Germinal center (tissue), 1 donor: ENCODE measurements at places on chromosomes 2 and 18.

DNA sequence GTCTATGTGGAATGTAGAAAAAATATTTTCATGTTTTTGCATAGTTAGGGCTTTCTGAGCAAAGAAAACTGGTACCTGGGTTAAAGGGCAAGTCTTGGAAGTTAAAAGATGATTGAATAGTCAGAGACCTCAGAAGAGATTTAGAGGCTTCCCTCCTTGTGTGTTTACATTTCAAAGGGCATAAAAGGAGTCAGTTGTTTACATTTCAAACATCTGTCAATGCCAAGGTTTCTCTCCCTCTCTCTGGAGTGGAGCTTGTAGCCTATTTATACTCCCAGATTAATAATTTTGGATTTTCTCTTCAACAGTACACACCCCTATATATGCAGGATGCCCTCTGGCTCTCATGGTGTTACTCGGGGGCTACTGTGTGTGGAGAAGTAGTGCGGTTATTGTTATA lies 8.6 kb downstream of the M1AP start:
- no peak for DNase-seq

DNA sequence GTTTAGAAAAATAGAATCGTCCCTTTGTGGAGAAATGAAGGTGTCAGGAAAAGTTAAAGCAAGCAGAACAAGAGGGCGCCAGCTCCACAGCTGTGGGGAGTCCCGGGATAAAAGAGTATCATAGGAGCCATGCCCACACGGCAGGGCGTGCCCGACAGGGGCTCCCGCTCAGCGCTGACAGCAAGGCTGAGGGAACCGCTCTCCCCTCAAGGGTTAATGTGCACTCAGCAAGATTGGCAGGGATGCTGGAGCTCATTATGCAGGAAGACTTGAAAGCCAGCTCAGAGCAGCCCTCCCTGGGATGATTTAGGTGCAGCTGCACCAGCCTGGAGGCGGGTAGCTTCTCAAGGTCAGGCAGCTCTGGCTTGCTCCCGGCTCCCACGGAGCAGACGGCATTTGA lies 500.2 kb downstream of the EIPR1 start:
- no peak for DNase-seq

- DNase-seq: no peak
Observed at GRCh38 chr2:173296235-173296634, 58.4 kb upstream of the CDCA7 start.

DNA sequence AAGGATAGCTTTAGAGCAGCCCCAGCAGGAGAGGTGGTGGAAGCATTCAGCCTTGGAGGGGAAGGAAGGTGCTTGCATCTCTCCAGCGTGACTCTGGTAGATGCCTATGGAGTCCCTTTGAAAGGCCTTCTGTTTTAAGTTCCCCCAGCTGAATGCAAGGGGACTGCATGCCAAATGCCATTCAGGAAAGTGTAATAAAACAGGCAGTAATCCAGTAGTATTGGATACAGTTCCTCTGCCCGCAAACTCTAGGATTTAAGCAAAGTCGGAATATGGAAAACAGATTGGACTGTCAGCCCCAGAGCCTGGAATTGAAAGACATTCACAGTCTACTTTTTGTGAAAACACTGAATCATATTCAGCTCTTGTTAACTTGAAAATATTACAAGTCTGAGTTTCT lies 125.2 kb upstream of the GAREM1 start:
- DNase-seq: no peak

DNA sequence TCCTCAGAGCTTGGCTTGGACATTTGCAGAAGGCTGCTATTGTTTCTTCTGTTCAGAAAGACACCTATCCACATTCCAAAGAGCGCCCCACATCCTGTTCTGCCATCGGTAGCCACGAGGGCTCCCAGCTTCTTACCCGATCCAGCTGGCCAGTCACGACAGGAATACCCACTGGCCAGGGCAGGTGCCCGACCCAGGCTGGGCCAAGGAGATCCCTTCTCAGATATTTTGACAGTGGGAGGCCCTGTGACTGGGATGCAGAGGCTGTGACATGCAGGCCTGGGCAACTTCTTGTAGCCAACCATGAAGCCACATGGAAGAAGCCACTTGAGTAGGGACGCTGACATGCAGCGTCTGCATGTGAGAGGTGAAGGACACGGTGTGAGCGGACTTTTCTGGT lies 34.5 kb downstream of the KCNIP3 start:
- DNase-seq: no peak

- DNase-seq: no peak
Observed at GRCh38 chr2:118981632-118982031, 39.6 kb downstream of the MARCO start.

DNA sequence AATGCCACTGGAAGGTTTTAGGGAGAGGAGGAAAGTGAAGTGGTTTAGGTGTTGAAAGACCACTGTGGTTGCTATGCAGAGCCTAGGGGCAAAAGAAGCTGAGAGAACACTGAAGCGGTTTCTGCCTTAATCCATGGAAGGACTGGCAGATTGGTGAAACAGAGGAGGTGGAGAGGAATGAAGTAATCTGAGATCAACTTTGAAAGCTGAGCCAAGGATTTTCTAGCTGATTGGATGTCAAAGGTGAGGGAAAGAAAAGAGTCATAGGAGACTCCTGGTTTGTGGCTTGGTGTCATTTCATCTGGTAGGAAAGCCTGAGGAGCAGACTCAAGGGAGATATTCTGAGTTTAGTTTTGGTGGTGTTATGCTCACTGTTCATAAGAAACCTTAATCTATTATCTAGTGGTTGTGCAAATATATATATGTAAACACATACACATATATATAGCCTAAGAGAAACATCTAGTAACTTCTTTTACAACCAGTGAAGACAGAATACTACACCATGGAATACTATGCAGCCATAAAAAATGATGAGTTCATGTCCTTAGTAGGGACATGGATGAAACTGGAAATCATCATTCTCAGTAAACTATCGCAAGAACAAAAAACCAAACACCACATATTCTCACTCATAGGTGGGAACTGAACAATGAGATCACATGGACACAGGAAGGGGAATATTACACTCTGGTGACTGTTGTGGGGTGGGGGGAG lies 134.1 kb upstream of the CREB1 start:
- no peak for DNase-seq

GRCh38 chr2:68385220-68385906 lies 20.3 kb downstream of the PLEK start:
- DNase-seq: peak; percentile 79

DNA sequence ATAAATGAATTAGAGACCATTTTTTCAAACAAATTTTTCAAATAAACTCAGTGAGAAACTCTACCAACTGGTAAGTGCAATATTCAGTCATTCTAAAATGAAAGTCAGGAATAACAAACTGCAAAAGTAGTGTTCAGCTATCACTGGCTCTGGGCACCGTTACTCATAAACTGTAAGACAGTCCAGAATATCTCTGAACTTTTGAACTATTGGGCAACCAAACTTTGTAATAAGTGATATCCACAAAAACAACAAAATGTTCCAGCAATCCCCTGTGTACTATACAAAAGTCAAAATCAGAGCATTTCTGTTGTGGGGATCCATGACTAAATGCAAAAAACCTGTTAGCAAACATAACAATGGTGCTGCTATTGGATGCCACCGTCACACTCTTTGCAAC lies 56.3 kb downstream of the SLC25A12 start:
- DNase-seq: no peak

DNA sequence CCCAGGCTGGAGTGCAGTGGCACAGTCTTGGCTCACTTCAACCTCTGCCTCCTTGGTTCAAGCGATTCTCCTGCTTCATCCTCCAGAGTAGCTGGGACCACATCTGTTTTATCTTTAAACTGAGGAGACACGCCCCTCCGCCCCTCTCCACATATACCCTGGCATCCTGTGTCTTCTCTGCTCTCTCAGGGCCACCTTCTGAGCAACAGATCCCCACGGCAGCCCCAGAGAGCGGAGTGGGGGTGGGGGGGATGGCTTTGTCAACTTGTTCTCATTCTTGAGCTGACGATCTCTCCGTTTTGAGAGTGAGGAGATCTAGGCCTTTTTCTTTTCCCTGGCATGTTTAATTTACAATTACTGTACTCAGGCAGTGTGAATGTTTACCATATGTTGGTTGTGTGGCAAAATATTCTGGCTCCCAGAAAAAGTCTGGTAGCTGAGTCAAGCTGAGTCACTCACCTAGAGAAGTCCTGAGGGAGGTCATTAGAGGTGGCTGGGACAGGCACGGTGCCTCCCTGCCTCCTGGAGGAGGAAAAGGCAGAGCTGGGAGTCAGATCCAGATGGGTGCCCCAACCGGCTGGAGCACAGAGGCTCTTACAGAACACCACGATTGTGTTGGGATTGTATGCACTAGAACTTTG lies 19.5 kb upstream of the ID2 start:
- no peak for DNase-seq

DNA sequence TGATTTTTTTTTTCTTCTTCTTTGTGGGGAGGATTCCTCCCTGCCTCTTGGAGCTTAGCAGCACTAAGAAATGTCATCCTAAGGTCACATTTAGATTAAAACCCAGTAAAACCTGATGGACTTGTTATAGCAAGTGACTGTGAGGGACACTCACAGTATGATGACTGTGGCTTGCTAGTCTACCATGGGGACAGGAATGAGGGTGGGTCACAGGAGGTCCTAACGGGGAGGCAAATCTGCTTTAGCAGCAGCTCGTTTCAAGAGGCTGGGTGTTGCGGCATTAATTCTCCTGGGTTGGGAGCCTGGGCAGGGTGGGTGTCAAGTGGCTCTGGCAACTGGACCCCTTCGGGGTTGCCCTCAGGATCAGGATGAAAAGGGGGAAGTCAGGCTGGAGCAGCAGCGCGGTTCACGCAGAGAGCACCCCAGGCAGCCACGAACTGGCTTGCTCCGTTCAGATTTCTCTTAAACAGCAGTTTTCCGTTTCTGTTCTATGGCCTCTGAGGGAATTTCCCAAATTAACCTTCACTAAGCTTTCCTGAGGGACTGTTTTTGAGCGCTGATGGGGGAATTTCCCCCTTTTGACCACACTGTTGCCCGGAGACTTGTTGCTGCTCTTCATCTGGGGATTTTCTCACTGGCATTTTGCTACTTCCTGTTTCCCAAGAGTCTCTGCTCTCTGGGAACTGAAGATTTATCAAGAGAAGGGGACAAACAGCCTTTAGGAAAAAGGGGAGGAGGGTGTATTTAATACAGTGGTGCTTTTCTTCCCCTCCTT lies 59.8 kb upstream of the PELI1 start:
- peak; percentile 26 for DNase-seq

DNA sequence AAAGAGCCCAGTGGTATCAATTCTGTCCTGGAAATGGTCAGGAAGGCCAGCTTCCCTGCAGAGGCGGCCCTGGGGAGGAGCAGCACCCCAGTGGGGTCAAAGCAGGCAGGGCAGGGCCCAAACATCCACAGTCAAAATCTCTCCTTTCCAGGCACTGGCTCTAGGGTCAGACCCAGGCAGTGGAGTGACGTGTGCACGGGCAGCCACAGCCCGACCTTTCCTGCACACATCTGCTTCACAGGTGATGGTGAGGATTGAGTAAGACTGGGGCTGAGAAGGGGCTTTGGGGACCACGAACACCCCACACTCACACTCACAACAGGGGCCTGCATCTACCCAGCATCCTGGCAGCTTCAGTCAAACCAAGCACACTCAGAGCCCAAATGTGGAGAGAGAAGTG lies 97.8 kb upstream of the GLI2 start:
- no peak for DNase-seq

DNA sequence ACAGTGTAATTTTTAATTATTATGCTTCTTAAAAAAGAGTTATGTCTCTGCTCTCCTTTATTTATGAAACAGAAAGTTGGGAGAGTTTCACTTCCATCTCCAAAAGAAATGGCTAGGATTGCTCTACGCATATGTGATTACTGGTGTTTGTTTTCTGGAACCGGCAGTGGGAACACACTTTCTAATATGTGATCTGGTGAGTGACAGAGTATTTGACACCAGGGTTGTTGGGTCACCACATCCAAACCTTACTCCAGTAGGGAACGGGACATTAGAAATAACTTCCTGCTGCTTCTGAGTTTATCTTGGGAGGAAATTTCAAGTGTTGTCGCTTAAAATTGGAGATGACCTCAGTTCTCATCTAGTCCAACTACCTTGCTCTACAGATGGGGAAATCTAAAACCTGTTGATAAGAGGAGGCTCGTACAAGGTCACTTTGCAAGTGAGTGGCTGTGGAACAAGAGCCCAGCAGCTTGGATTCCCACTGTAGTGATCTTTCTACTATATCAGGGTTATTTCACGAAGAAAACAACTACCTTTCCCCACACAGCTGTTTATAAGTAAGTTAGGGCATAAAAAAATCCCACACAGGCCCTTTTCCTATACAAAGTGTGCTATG lies 108.5 kb downstream of the TTC32 start:
- DNase-seq: no peak

DNA sequence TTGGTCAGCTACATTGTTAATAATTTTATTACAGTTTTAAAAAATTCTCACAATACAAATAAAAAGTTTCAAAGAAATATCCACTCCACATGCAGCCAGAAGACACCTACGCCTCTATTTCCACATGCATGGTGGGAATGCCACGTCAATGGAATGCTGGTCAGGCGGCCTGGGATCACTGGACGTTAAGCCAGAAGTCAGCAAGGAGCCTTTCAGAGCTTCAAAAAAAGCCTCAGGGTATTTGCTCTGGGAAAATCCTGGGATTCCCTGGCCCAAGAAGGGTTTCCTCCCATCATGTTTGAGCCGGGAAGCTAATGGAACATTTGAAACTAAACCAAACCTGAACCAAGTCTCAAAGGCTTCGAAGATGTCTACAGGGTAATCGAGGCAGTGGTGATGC lies 241.9 kb upstream of the PXDN start:
- DNase-seq: no peak

DNA sequence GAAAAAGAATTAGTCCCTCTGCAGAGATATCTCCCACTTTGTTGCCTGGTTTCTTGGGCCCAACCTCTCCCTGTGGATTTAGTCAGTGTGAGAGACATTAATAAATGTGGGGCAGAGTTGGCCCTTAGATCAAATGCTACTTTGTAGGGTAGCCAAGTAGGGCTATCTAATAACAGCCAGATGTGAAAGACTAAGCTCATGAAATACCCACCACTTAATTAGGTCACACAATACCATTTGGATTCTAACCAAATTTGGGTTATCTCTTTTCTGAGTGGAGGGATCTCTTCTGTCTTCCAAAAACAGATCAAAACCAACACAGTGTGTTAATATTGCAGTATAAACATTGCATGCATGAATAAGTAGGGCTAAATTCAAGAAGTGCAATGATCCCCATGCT lies 626.8 kb upstream of the ZEB2 start:
- no peak for DNase-seq

GRCh38 chr2:64120928-64121327 lies 23.3 kb downstream of the PELI1 start:
- no peak for DNase-seq

GRCh38 chr18:45889419-45890064 lies 64.1 kb downstream of the SIGLEC15 start:
- no peak for DNase-seq

- DNase-seq: no peak
Observed at GRCh38 chr2:26477911-26478253, at the start of gene OTOF. Gene OTOF (minus strand): TSS chr2:26478124.

GRCh38 chr18:45248240-45248903 lies 366.9 kb upstream of the SLC14A2 start:
- no peak for DNase-seq

- no peak for DNase-seq
Observed at GRCh38 chr2:198042189-198042588, 237.8 kb downstream of the PLCL1 start.

- no peak for DNase-seq
Observed at GRCh38 chr2:235986361-235986760, 181.8 kb downstream of the GBX2 start.
